ENCODE measurements at places on chromosomes 2 and 18. TPM values are rescaled to one million over a fixed set of nuclear protein-coding genes. Genes with fewer than 3 reads are reported as not detected.

GRCh38 chr2:70541481-70542020, 12.1 kb downstream of the TGFA start:
- DNase-seq, result no peak
- H3K27ac ChIP-seq, result no peak overlapping the region
- no peaks in the 10 kb centered on the region for H3K27me3 ChIP-seq
- H3K4me1 ChIP-seq, result no peaks in the 10 kb centered on the region
- no peak overlapping the region for H3K4me3 ChIP-seq
- no peaks in the 10 kb centered on the region for H3K36me3 ChIP-seq

DNA sequence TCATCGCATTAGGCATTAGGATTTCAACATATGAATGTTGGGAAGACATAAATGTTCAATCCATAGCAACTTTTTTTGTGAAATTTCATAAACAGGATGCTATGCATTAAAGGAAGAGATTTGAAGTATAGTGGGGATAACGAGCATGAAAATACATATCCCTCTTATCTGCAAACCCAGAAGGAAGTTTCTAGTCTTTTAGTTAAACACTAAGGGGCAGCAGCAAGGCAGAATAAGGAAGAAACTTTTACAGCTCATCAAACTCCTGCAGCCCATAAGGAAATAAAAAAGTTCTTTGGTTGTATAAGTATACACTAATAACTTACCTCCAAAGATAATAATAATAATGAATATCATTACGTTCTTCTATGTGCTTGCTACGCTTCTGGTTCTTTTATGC, 81.5 kb downstream of the CD226 start:
- no peak for DNase-seq
- H3K27ac ChIP-seq, result no peak overlapping the region
- no peaks in the 10 kb centered on the region for H3K36me3 ChIP-seq
- H3K4me1 ChIP-seq, result no peaks in the 10 kb centered on the region

DNA sequence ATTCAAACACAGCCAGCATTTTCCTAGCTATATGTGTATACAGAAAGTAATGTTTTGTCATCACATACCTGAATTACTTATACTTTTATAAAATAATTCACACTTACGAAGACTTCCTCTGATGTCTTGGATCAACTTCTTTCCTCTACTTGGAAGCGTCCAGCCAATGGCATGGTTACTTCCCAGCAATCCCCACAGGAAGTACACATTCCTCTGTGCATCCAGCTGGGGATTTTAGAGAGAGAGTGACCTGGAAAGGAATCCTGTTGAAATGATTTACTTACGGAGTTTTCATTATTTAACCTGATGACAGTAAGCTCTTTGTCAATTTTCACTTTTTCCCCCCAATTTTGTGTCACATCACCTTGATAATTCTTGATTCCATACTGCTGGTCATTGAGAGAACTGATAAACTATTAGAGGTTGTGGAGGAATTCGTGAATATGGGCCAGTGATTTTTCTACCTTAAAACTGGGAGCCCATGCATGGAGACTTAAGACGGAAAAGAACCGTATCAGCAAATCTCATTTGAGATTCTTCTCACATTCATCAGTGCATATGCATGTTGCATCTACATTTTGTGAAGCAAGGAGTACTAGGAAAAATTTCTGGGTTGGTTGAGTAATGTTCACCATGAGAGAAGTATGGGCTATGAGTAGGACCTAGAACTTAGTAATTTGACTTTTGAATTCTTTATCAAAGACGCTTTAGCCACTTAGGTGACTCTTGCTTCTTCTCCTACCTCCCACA, 9.0 kb upstream of the IL18R1 start:
- no peak for DNase-seq

DNA sequence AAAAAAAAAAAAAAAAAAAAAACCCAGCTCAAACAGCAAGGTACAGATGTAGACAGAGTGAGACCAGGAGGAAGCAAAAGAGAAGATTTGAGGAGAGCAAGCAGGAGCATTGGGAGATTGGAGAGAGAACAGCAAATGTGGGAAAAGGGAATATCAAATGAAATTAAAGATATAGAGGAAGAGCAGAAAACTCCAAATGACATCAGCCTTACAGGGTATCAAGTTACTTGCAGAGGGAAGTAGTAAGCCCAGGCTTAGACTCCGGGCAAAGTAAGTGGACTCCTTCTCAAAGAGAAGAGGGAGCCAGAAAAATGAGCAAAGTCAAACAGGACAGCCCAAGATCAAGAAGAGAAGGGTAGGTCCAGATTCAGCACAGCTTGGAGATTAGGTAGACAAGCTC, 93.3 kb upstream of the PPP1CB start:
- no peak for DNase-seq
- H3K27me3 ChIP-seq, result no peaks in the 10 kb centered on the region
- H3K4me1 ChIP-seq, result peaks cover 13% of the 10 kb centered on the region
- no peak overlapping the region for H3K27ac ChIP-seq

GRCh38 chr2:9250091-9250490, 43.5 kb downstream of the ASAP2 start:
- H3K4me1 ChIP-seq, result peaks cover 8% of the 10 kb centered on the region
- no peak overlapping the region for H3K4me3 ChIP-seq
- DNase-seq, result no peak
- H3K27ac ChIP-seq, result peak overlapping the region; percentile 27
- no peaks in the 10 kb centered on the region for H3K27me3 ChIP-seq

- H3K4me3 ChIP-seq, result no peak overlapping the region
- H3K27me3 ChIP-seq, result no peaks in the 10 kb centered on the region
- no peaks in the 10 kb centered on the region for H3K4me1 ChIP-seq
Measured at GRCh38 chr18:37251679-37252078, 313.9 kb downstream of the CELF4 start.

- no peaks in the 10 kb centered on the region for H3K36me3 ChIP-seq
- no peak for DNase-seq
- no peak overlapping the region for H3K4me3 ChIP-seq
- H3K27me3 ChIP-seq, result no peaks in the 10 kb centered on the region
- no peaks in the 10 kb centered on the region for H3K4me1 ChIP-seq
- no peak overlapping the region for H3K27ac ChIP-seq
Measured at GRCh38 chr2:146414456-146414855, 1430.4 kb upstream of the ACVR2A start.

- no peaks in the 10 kb centered on the region for H3K27me3 ChIP-seq
- no peaks in the 10 kb centered on the region for H3K4me1 ChIP-seq
- H3K4me3 ChIP-seq, result no peak overlapping the region
- no peak for DNase-seq
- H3K27ac ChIP-seq, result no peak overlapping the region
Measured at GRCh38 chr18:79634186-79634585, 45.4 kb upstream of the CTDP1 start.

DNA sequence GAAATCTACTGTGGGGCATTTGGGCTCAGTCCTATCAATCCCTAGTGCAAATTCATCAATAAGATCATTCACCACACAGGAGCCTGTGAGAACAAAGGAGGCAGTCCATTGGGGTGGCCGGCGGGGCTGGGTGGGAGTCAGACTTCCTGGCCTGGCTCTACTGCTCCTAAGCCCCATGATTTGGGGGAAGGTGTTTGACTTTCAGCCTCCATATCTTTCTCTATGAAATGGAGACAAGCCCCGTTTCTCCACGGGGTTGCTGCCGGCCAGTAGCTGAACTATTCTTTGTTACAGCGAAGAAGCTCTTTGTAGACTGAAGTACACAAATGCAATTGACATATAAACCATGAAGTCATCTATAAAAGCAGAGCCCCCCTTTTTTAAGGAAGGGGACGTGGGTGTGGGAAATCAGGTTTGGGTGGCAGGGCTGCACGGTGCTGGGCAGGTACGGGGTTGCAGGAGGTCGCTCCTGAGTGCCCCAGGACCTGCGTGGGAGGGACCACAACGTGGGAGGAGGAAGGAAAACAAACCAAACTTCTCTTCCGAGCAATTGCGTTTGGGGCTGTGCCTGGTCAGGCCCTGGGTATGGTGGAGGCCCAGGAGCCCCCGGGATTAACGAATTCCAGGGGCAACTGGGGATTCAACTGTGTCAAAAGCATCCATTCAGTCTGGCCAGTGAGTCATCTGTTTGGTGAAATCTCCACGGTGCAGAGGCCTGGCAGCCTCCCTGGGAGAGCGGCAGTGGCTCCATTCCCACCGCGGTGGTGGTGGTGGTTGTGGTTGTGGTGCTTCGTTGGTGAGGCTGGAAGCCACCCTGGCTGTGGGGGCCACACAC, 18.2 kb downstream of the FBLN7 start:
- no peak for DNase-seq
- peaks cover 15% of the 10 kb centered on the region for H3K4me1 ChIP-seq
- no peaks in the 10 kb centered on the region for H3K36me3 ChIP-seq
- H3K27ac ChIP-seq, result no peak overlapping the region
- no peaks in the 10 kb centered on the region for H3K27me3 ChIP-seq
- peak overlapping the region; percentile 16 for H3K4me3 ChIP-seq

DNA sequence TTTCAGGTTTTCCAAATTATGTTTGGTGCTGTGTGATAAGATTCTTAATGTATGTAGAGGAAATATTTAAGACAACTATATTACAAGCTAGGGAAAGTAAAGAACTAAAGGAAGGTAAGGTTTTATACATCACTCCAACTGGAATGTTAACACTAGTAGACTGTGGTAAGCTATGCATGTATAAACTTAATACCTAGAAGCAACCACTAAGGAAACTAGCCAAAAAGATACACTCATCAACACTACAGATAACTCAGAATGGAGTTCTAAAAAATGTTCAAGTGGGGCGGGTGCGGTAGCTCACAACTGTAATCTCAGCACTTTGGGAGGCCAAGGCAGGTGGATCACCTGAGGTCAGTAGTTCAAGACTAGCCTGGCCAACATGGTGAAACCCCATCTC, 37.8 kb upstream of the MALL start:
- no peaks in the 10 kb centered on the region for H3K27me3 ChIP-seq
- H3K4me1 ChIP-seq, result no peaks in the 10 kb centered on the region
- no peak overlapping the region for H3K4me3 ChIP-seq
- DNase-seq, result no peak
- H3K36me3 ChIP-seq, result no peaks in the 10 kb centered on the region
- no peak overlapping the region for H3K27ac ChIP-seq

GRCh38 chr2:164205347-164205746, 415.9 kb downstream of the GRB14 start:
- no peaks in the 10 kb centered on the region for H3K27me3 ChIP-seq
- no peak overlapping the region for H3K27ac ChIP-seq
- no peak overlapping the region for H3K4me3 ChIP-seq
- DNase-seq, result no peak
- H3K36me3 ChIP-seq, result no peaks in the 10 kb centered on the region

DNA sequence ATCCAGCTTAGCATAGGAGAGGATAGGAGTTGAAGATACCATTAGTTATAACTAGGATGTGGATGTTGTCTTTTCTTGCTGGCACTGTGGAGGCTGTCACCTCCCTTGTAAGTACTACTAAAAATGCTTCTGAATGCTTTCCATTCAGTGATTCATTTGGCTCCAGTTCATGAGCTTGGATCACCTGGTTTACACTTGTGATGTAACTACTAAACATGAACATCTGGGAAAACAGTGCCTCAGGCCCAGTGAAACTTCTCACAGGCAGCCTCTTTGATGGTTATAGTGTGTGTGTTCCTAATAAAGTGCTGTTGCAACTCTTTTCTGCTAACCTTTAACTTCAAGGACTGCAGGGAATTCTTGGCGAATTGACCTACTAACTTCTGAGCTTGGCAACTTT, 13.0 kb upstream of the SLC9A2 start:
- no peaks in the 10 kb centered on the region for H3K36me3 ChIP-seq
- no peak for DNase-seq
- H3K4me1 ChIP-seq, result no peaks in the 10 kb centered on the region
- H3K27ac ChIP-seq, result no peak overlapping the region
- H3K27me3 ChIP-seq, result no peaks in the 10 kb centered on the region
- H3K4me3 ChIP-seq, result no peak overlapping the region

DNA sequence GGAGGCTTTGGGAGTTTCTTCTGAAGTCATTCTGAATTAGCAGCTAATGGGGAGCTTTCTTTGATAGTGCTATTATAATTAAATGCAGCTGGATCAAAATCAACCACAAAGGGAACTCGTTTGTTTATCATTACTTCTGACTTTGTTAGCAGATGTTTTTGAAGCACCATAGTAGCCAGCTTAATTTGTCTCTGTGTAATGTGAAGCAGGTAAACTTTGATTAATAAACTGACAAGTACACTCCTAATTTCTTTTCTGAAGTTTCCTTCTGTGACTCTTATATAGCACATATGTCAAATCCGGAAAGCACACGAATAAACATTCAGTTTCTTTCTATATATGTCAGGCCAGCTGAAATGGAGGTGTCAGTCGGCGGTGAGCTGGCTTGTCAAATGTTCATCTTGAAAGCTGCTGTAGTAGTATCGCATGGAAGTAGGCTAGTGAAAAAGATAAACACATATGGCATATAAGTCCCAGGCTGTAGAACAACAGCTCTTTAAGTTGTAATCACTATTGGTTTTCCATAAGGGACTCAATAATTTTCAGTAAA, 451.9 kb upstream of the ZEB2 start:
- DNase-seq, result no peak
- H3K36me3 ChIP-seq, result no peaks in the 10 kb centered on the region
- H3K4me1 ChIP-seq, result no peaks in the 10 kb centered on the region

- H3K36me3 ChIP-seq, result no peaks in the 10 kb centered on the region
- H3K4me3 ChIP-seq, result no peak overlapping the region
Measured at GRCh38 chr18:32310774-32311173, 120.9 kb downstream of the MEP1B start.

DNA sequence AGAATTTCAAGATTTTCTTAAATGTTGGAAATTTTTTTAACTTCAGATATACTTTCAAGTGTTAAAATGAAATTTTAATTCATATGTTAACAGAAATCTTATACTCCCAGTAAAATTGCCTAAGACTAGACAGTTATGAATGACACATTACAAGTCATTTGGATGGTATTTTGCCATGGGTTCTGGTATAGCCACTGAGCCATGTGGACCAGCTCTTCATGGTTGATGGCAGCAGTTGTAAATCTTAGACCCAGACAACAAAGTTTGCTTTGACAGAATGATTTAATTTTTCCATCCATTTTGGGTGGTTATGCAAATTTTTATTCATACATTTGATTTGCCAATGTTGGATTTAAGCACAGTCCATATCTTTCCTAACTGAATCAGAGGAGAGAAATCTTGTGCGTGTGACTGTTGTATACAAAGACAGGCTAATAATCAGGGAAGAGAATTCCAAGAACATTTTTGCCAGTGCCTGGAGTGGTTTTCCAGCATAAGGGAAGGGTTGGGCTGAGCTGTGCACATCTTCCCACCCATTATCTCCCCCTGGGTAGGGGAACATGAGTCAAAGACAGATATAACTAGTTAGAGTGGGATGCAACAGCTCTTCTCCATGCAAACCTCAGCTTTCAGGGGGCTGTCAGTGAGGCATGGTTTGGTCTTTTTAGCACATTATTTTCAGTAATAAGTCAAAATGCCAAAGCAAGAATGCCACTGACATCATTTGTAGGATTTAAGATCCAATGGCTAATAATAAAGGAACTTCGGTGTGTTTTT, 28.1 kb upstream of the INPP4A start:
- no peaks in the 10 kb centered on the region for H3K4me1 ChIP-seq
- DNase-seq, result no peak
- no peak overlapping the region for H3K27ac ChIP-seq

DNAH6 gene
- 1.6 TPM for total RNA-seq

LOXL3 gene
- 3.1 TPM for total RNA-seq

GPR39 gene
- 9.1 TPM for total RNA-seq

FBXO48 gene
- total RNA-seq, result 1.2 TPM

KIAA2012 gene
- total RNA-seq, result 0.27 TPM

STPG4 gene
- 1.7 TPM for total RNA-seq

MAP4K4 gene
- total RNA-seq, result 31.5 TPM

BCL2 gene
- total RNA-seq, result 18.9 TPM

All from Peyer's patch (tissue), 4 donors.